CD4-positive, alpha-beta T cell (primary cell): ENCODE measurements at places on chromosomes 13 and 19.

DNA sequence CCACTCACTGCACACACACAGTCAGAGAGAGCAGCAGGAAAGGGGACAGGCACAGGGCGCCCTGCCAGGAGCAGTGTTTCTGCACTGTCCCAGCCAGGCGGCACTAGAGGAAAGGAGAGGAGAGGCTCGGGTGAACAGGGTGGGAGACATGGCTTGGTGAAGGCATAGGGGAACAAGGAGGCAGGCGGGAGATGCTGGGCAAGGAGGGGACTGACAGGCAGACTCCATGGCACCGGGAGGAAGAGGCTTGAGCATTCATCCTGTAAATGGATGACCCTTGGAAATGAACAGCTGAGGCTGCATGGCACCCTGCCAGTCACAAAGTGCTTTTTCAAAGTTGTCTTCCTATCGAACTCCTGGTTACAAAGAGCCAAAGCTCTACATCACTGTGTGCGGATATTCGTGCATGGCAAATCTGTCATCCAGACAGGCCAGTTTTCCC is 22.4 kb downstream of the MED26 start:
- no peak overlapping the region for H3K27ac ChIP-seq
- H3K4me1 ChIP-seq, result peaks cover 20% of the 10 kb centered on the region
- H3K4me3 ChIP-seq, result no peak overlapping the region
- no peak for DNase-seq

- no peak overlapping the region for H3K27ac ChIP-seq
- no peak for DNase-seq
- H3K4me1 ChIP-seq, result peaks cover 7% of the 10 kb centered on the region
- H3K4me3 ChIP-seq, result no peak overlapping the region
Measured at GRCh38 chr19:39160523-39160861, 34.9 kb downstream of the PAK4 start.

GRCh38 chr13:27824121-27824520 is 31.8 kb downstream of the GSX1 start:
- DNase-seq, result no peak
- peaks cover 7% of the 10 kb centered on the region for H3K4me1 ChIP-seq
- no peak overlapping the region for H3K27ac ChIP-seq
- no peak overlapping the region for H3K4me3 ChIP-seq
- H3K27me3 ChIP-seq, result peaks cover 61% of the 10 kb centered on the region

GRCh38 chr13:79837741-79838450 is 356.9 kb downstream of the NDFIP2 start:
- no peak overlapping the region for H3K4me3 ChIP-seq
- H3K27ac ChIP-seq, result no peak overlapping the region
- H3K4me1 ChIP-seq, result no peaks in the 10 kb centered on the region
- no peaks in the 10 kb centered on the region for H3K27me3 ChIP-seq
- no peak for DNase-seq
- H3K36me3 ChIP-seq, result no peaks in the 10 kb centered on the region

- H3K27ac ChIP-seq, result no peak overlapping the region
- no peak overlapping the region for H3K4me3 ChIP-seq
- H3K36me3 ChIP-seq, result no peaks in the 10 kb centered on the region
- DNase-seq, result no peak
- H3K27me3 ChIP-seq, result no peaks in the 10 kb centered on the region
Measured at GRCh38 chr13:104143760-104144416, 1077.7 kb upstream of the SLC10A2 start.

GRCh38 chr19:2050349-2050990 is 574 bp downstream of the MKNK2 start:
- peaks cover 42% of the 10 kb centered on the region for H3K36me3 ChIP-seq
- H3K27ac ChIP-seq, result peak overlapping the region; percentile 83
- H3K27me3 ChIP-seq, result no peaks in the 10 kb centered on the region
- peak; percentile 14 for DNase-seq
- H3K4me3 ChIP-seq, result peak overlapping the region; percentile 99
- peaks cover 78% of the 10 kb centered on the region for H3K4me1 ChIP-seq

DNA sequence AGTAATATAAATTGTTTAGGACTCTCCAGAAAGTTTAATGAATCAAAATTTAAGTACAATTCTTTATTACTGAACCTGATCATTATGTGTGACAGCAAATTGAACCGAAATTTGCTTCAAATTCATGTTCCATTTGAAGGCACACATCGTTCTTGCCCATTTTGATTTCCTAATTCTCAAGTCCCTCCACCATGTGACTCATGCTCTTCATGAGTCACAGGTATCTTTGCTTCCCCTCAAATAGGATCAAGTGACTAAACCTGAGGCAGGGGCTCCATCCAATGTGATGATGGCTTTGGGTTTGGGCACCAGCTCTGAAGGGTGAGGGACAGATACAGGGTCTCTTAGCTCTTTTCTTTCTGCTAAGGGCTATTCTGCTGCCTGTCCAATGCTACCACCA is 86.1 kb downstream of the THSD1 start:
- DNase-seq, result no peak
- H3K27me3 ChIP-seq, result peaks cover under 1% of the 10 kb centered on the region
- no peak overlapping the region for H3K27ac ChIP-seq
- H3K36me3 ChIP-seq, result no peaks in the 10 kb centered on the region
- no peaks in the 10 kb centered on the region for H3K4me1 ChIP-seq

- H3K4me1 ChIP-seq, result no peaks in the 10 kb centered on the region
- H3K27ac ChIP-seq, result no peak overlapping the region
- H3K36me3 ChIP-seq, result no peaks in the 10 kb centered on the region
- no peak for DNase-seq
- H3K27me3 ChIP-seq, result no peaks in the 10 kb centered on the region
Measured at GRCh38 chr13:53167561-53167960, 138.9 kb downstream of the OLFM4 start.

DNA sequence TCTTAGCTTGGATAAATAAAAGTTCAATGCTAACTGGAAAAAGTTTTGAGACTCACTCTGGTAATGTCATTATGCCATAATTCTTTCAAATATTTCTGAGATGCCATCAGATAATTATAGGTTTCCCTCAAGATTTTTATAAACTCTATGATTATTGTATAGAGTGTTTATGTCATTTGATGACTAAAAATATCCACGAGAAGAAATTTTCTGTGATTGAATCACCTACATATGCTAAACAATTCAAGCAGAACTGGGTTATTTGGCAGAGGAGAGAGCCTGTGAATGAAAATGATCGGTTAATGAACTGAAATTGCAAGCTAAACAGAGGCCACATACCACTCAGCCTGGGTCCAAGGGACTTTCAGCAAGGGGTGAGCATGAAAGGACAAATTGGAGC is 92.6 kb upstream of the TSC22D1 start:
- no peak overlapping the region for H3K4me3 ChIP-seq
- H3K27ac ChIP-seq, result no peak overlapping the region
- no peaks in the 10 kb centered on the region for H3K36me3 ChIP-seq
- H3K4me1 ChIP-seq, result no peaks in the 10 kb centered on the region

GRCh38 chr13:70714993-70715392 is 606.7 kb upstream of the KLHL1 start:
- H3K36me3 ChIP-seq, result no peaks in the 10 kb centered on the region
- no peak overlapping the region for H3K4me3 ChIP-seq

GRCh38 chr13:37306778-37307544 is 201.5 kb upstream of the CSNK1A1L start:
- no peak overlapping the region for H3K4me3 ChIP-seq
- H3K27ac ChIP-seq, result no peak overlapping the region
- no peaks in the 10 kb centered on the region for H3K27me3 ChIP-seq
- no peaks in the 10 kb centered on the region for H3K36me3 ChIP-seq
